ENCODE measurements at places on chromosomes 4 and X.

GRCh38 chrX:1835056-1835455 is 220.2 kb downstream of the ASMT start:
- no peak for DNase-seq

DNA sequence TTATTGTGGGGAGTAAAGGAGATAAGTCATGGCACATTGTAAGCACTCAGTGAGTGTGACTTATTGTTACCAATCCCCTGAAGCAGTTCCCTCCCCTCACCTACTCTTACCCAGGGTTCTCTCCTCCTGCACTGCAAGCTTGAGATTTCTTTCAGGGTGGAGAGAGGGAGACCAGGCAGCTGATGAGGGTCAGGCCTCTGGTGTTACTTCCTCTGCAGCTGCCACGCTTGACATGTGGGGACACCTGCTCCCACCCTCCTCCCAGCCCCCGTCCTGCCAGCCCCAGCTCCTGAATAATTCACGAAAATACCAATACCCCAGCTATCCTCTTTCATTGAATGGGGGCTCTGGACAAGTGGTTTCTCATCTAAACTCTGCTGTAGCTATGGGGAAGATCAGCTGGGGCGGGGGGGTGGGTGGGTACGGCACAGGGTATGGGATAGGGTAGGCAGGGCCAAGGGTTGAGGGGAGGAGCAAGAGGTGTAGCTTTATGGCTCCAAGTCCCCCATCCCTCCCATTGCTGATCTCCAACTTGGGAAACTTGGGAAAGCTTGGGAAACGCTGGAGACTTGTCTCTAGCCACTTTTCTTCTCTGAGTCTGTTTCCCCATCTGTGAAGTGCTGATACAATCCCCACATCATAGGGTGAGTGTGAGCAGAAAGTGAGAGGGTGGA is 148.5 kb upstream of the PJA1 start:
- no peak for DNase-seq

- DNase-seq: no peak
Measured at GRCh38 chr4:102546635-102547034, 45.5 kb downstream of the NFKB1 start.

GRCh38 chrX:19886883-19887531 is 393 bp downstream of the SH3KBP1 start:
- no peak for DNase-seq

DNA sequence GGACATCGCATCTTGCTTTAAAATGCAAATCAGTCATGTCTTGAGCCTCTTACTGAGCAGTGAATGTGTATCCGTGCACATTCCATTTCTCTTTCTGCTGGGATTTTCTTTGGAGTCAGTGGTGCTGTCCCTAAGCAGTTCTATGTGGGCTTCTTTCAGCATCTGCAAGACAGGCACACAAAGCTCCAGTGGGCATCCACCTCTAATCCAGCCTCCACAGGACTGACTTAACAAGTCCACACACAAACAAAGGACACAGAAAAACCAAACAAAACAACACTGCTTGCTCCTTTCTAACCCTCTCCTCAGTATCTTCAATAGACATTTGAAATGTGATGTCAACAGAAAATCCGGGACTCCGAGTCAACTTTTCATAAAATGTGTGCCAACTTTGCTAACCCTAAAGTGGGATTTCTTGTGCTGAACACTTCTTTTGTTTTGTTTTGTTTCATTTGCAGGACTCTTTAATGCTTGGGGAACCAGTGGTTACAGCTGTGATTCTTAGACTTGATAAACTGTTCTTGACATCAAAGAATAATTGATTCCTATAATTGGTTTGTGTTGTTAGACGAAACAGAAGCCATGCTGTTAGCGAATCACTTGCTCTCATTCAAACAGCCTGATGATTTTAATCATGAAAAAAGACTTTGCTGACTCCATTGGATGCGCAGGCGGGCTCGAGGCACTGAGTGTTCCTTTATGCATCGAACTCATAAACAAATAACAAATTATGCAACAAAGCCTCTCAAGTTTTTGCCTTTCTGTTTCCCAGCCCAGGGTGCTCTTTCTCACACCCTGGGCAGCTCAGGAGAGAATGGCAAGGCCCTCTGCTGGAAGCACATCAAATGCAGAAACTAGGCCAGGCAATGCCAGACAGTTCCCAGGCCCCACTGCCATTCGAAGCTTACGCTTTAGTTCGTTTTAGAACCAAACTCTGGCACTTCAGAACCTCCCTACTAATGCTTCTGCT is 20.1 kb downstream of the ETNPPL start:
- no peak for DNase-seq

GRCh38 chr4:124060261-124060918 is 652.1 kb downstream of the ANKRD50 start:
- no peak for DNase-seq

DNA sequence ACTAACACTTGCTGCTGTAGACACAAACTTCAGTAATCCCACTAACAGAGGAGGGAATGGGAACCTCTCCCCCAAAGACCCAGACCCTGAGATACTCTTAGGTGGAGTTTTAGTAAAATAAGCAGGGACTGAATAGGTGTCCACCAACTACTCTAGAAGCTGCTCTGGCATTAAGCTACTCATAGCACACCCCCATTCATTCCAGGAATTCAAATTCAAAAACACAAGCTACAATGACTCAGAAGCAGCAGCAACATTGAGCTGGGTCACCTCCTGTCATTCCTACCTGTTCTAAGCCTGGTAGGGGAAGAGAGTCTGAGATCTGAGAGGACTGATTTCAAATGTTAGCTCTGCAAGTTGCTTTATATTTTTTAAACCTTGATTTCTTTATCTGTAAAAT is 135.4 kb upstream of the FRMPD4 start:
- no peak for DNase-seq

DNA sequence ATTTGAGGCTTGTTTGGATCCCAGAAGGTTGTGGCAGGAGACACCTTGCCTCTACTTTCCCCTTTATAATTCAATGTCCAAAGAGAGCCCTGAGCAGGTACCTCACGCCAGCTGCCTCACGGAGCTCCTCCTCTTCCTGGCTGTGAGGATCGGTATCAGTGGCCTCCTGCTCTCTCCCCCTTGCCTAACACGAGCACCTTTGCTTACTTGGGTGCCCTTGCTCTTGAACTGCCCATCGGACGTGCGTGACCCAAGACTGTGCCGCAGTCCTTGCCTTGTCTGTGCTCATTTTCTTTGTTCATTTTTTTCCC is 27.8 kb upstream of the MSANTD1 start:
- DNase-seq: no peak

GRCh38 chrX:24023972-24024669 is 2.9 kb downstream of the KLHL15 start:
- DNase-seq: no peak

GRCh38 chrX:108699368-108699767 is 37.0 kb downstream of the IRS4 start:
- no peak for DNase-seq

DNA sequence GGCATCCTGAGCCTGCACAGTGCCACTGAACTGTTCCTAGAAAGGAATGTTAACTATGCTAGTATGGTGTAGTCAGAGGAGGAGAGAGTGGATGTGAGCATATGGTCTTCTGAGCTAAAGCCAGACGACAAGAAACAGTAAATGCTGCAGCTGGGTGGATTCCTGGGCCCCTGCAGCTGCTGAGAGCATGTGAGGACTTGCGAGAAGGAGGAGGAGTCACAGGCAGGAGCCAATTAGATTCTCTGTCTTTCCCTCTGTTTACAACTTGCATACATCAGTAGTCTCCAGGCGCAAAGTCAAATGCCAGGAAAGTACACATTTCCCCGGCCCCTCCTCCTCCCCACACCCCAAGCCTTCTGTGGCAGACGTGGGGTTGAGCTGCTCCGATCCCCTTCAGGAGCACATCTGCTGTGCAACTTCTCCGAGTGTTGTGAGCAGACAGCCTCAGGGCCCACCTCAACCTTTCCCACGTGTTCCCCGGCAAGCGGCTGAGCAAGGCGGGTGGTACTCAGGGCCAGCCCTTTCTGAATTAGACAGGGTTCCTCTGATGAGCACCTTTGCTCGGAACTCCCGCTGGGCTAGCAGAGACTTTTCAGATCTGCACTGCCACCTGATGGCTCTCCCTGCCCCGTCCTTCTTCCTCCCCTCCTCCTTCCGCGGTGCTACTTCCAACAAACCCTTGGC is 108.7 kb upstream of the ATP6AP2 start:
- DNase-seq: no peak

DNA sequence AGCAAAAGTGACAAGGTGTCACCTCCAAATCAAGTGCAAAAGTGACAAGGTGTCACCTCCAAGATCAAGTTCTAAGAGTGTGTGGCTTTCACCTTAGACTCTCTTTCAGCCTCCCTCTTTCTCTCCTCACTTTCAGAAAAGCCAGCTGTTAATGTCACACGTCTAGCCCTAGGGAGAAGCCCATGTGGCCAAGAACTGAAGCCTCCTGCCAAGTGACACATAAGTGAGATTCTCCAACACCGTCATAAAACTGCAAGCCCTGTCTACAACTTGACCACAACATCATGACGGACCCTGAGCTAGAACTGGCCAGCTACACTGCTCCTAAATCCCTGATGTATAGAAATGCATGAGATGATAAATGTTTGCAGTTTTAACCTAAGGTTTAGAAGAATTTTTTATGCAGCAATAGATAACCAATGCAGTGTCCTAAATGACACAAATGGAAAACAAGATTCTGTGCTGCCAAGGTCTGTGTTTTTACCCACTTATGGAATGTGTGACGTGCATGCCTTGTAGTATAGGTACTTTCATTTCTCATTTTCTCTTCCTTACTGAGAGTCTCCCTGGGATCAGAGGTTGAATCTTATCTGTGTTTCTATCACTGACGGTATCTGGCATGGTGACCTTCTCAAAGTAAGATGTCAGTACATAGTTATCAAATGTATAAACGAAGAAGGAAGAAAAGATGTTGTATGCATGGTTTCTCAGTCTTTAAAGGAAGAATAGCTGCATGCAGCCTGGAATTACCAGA is 25.0 kb downstream of the NLGN4X start:
- no peak for DNase-seq

DNA sequence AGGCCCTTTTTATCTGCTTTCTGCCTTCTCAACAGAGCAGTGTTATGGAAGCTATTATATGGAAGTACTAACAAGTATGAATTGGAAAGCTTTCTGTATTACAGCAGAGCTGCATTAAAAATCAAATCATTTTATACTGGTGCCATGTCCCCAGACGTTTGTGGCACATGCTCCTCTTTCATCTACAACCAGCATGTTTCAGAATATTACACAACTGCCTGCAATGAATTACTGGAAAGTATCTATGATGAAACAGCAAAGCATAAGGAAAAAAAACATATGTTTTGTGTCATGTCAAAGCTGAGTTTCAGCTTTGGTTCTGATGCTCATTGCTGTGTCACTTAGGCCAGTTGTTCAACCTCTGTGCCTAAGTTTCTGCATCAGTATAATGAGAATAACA is 576.8 kb downstream of the GBA3 start:
- no peak for DNase-seq

- DNase-seq: no peak
Measured at GRCh38 chrX:152881289-152881688, 16.6 kb upstream of the ZNF185 start.

DNA sequence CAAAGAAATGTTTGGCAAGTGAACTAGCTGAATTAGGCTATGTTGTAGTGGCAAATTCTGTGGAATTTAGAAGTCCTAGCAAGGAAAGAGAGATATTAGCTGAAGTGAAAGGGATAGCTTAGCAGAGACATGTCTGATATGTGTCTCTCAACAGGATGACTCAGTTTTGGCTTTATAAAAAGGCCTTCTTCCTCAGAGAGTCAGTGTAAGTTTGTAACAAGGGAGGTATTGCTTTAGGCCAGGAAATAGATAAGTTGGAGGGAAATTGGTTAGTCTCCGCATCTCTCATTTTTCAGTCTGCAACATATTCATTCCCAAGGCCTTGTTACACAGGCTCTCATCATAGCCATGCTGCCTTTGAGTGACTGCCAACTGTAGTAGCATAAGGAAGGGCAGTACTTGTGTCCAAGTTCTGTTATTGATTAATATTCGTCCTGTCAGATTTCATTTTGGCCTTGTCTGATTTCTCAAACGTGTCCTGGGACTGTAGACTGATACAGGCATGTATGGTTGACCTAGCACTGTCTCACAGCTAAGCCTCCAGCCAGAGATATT is 4.0 kb downstream of the TMEM164 start:
- no peak for DNase-seq

DNA sequence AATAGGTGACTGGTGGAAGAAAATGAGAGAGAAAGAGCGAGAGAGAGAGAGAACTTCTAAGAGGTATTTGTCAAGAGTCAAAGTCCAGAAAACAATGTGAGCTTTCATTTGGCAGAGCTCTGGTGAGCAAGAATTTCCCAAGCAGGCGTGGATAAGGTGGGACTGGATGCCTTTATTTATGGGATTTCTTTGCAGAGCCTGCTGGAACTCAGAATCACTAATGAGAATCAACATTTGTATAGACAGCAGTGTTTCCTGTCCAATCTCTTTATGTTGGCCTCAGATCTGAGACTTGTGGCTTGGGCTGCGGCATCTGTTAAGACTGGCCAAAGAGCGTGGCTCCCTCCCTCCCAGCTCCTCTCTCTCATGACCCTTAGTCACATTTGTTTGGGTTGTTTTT is 67.9 kb upstream of the TBL1X start:
- DNase-seq: no peak

DNA sequence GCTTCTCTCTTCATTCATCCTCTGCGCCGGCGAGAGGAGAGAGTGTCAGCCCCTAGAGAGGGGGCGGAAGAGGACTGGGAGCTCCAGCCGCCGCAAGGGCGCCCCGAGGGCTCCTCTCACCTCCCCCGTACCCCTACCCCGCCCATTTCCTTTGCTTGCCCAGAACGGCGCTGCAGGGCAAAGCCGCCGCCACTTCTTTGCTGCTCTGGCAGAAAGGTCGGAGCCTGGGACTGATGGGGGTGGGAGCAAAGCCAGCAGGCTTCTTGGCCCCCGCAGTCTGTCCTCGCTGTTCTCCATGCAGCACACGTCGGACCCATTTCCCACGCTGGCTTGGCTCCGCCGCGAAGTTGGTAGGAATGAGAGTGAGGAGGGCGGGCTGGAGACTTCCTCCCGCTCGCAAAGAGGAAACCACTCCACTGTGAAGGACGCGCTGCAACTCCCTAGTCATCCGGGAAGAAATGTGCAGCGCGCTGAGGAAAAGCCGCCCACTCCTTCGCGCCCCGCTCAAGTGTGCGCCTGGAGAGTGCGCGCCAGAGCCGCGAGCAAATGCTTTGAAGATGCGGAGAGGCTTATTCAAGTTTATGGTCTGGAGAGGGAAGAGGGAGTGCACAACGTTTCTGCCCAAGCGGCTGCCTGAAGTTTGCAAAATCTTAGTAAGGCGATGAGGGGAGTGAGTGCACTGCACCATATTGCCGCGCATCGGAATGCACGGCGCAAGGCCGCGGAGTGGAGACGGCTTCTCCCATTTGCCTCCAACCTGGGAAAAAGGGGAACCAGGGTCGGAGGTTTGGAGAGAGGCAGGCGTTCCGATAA is 2.8 kb upstream of the PCDH7 start:
- DNase-seq: no peak

DNA sequence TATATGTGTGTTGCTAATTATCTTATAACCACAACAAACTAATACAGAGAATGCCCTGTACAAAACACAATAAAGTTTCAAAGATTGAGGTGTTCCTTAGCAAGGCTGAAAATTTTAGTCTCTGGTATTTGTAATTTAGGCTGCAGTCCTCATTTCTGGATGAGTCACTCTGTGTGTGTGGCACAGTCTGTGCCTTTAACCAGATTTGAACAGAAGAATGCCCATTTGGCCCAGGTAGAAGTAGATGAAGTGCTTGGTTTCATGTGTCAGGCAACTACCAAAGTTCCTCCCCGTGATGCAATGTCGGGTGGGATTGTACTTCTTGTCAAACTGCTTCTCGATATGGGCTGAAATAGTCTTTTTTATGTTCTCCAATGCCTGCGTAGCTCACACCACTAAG is 91.6 kb upstream of the H2AZ1 start:
- DNase-seq: no peak

All from stimulated activated CD4-positive, alpha-beta T cell treated with anti-CD3 and anti-CD28 coated beads, Interleukin-1b, Interleukin-23, amount 100 ng/mL, for 1 hour (primary cell).